ENCODE measurements at places on chromosomes 12 and 14.

- DNase-seq: no peak
Observed at GRCh38 chr14:70366911-70367310, 7.4 kb upstream of the COX16 start.

DNA sequence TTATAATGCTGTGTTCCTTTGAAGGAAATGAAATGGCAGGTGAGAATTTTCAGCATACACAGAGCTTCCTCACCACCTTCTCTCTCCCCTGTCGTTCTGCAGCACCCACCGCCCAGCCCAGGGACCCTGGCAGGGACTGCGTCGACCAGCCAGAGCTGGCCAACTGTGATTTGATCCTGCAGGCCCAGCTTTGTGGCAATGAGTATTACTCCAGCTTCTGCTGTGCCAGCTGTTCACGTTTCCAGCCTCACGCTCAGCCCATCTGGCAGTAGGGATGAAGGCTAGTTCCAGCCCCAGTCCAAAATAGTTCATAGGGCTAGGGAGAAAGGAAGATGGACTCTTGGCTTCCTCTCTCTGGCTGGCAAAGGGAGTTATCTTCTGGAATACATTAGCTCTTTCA, 35.1 kb downstream of the PAPLN start:
- no peak for DNase-seq

GRCh38 chr14:61037215-61037614, 56.2 kb downstream of the SLC38A6 start:
- no peak for DNase-seq

GRCh38 chr12:111685811-111686573, at the start of the genes ACAD10 and BRAP:
ACAD10 (plus strand) TSS chr12:111686053; CDS start chr12:111692710, 6,657 bp downstream.
BRAP (minus strand) TSS chr12:111685956; CDS start chr12:111685792, 164 bp downstream.
- peak; percentile 86 for DNase-seq

DNA sequence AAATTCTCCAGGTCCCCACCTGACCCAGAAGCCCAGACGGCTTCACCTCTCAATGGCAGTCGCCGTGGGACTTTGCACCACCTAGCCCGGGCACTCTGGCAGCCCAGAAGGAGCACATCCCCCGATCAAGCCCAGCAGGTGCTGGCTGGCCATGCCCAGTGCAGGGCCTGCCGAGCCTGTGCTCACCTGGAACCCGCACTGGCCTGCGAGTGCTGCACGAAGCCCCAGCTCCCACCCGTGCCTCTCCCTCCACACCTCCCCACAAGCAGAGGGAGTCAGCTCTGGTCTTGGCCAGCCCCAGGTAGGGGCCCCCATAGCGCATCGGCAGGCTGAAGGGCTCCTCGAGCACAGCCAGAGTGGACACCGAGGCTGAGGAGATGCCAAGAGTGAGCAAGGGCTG, 144.5 kb downstream of the NUBPL start:
- no peak for DNase-seq

DNA sequence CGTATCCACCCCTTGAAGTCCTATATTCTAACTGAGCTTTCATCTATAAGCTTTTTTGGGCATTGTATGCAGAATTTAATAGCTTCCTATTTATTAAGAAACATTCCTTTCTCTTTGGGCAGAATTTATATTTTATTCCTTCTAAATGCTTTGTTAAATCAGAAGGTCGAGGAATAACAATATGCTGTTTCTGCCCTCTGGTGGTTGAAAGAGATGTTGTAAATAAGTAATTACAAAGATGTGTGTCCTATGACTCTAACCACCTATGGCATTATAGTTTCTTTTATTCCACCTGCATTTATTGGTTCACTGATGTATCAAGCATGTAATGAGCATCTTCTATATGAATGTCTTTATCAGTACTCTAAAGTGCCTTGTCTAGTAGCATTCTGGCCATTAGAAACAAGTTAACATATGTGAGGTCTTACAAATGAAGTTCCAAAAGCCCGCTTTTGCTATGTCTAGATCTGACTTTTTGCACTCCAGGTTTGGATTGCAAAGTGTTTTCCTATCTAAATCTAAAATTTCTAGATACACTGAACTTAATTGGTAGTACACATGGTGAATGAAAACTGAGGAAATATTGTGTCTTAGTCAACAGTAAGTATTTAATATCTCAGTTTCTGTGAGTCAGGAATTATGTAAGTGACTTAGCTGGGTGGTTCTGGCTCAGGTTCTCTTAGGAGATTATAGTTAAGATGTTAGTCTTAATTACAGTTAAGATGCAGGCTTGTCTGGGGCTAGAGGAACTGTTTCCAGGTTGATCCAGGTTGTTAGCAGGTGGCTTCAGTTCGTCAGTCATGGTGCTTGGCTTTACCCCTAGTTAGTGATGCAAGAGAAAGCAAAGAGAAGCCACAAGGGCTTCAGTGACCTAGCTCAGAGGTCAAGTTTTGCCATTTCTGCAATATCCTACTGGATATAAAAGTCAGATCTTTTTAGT, 57.5 kb downstream of the PLEKHA5 start:
- DNase-seq: no peak

- no peak for DNase-seq
Observed at GRCh38 chr12:46110223-46110611, 119.8 kb upstream of the SCAF11 start.

DNA sequence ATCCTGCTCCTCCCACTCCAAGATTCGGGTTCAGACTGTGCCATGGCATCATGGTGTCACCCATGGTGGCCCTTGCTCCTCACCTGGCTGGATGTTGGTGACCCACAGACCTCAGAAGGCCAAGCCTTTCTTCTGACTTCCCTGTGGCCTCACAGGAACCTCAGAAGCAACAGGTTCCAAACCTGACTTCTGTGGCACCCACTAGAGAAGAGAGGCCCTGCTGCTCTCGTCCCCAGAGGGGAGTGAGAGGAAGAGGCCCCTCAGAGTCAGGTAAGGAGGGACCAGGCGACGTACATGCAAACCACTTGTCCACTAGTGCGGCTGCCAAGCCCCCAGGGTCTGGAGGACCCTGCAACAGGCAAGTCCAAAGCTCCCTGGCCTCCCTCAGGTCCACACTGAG, 10.4 kb downstream of the CLBA1 start:
- no peak for DNase-seq

DNA sequence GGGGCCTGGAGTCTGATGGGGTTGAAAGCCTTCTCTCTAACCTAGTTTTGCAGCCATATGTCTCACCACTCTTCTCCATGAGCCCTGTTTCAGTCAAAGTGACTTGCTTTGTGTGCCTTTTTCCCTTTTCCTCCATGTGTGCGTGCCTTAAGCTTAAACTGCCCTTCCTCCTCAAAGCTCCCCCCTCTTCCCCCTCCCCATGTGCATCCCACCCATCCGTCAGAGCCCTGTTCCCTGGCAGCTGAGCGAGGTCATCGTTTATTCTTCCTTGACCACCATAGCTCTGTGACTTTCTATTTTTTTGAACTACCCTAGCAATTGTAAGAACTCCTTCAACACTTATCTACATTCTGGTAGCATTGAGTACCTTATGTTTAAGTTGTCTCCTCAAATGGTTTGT, 24.9 kb downstream of the SAMD4A start:
- DNase-seq: no peak

DNA sequence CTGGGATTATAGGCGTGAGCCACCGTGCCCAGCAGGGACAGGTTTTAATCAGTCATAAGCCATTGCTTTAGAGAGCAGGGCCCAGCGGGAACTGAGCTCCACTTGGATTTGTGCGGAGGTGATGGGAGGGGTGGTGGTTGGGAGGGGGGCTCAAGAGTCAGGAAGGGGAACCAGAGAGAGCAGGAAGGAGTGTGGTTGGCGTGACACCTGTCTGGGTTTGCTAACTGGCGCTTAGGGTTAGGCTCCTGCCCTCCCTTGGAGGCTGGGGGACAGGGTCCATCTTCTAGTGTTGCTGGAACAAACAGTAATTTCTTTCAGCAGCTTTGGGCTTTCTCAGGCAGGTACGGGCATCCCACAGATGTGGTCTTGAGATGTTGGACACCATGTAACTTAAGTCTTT, 7.5 kb upstream of the ALDH2 start:
- no peak for DNase-seq

GRCh38 chr14:68246786-68247105, 427.2 kb downstream of the RAD51B start:
- no peak for DNase-seq

- DNase-seq: no peak
Observed at GRCh38 chr14:103526247-103526913, 2.6 kb upstream of the TRMT61A start.

- DNase-seq: no peak
Observed at GRCh38 chr12:25698772-25699171, 145.7 kb upstream of the LMNTD1 start.

- peak; percentile 33 for DNase-seq
Observed at GRCh38 chr12:52741375-52742195, 35.6 kb downstream of the KRT76 start.

DNA sequence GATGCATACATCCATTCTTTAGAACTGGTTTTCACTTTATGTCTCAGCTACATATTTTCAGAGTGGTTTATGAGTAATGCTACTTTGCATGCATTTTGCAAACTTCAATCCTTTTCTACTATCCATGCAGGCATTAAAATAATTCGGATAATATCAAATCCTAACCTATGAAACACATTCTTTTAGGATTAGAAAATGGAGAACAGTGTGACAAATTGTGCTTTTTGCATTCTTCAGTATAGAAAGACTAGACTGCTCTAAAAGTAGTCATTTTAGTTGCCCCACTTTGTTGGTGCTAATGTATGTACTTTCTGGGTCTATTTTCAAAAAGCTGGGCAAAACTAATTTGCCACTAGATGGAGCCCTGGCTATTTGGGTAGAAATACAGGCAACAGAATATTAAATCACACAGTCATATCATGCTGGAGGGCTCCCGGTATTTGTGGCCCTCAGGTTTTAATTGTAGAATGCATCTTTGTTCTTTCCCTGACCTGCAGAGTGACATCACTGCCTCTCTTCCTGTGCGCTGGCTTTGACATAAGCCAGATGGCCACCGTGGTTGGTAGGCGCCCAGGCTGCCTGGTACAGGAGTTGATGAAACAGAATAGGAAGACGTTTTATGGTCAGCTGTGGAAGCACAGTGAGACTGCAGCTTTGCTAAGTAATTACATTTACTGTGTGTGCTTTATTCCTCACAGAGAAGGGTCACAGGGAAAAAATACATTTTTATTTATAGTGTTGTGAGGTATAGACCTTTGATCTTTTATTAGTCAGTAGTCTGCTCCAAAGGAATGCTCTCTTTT, 28.1 kb downstream of the MSRB3 start:
- DNase-seq: no peak

GRCh38 chr12:185576-185955, 28.4 kb downstream of the SLC6A12 start:
- no peak for DNase-seq

GRCh38 chr12:54351341-54351740, 12.9 kb downstream of the GPR84 start:
- DNase-seq: no peak

GRCh38 chr12:14452865-14453264, 87.4 kb downstream of the ATF7IP start:
- no peak for DNase-seq

DNA sequence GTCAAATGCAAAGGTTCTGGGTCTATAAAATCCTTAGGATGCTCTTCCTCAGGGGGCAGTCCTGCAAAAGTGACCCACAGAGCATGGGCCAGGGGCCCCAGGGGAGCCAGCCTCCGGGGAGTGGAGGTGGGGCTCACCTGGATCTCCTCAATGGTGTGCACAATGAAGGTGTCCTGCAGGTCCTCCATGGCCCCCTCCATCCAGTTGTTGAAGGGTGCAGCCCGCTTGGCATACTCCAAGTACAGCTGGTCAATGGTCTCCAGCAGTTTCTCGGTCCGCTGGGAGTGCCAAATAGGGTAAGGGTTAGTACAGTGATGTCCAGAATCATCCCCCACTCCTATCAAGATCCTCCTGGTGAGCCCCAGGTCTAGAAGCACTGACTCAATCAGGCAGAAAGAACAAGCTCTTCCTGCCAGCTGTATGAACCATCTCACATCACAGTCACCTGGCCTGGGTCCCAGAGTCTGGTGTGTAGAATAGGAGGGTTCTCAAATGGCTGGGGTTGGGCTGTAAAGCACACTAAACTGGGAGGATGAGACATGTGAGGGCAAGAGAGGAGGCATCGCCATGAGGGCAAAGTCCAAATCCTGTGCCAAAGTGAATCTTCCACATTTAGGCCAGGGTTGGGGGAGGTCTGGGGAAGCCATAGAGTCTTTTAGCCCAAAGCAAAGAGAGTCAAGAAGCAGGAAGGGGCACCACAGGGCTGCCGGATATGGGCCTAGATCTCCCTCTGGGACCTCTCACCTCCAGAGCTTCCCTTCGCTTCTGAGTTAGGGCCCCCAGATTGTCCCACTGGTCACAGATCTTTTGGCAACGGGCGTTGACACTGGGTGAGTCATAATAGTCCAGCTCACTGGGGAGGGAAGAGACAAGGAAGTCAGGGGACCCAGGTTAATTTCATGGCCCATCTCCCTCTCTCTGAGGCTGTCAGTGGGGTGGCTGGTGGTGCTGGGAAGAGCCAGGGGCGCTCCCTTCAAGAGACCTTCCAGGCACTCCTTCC, 91.5 kb upstream of the ZFP36L1 start:
- no peak for DNase-seq

DNA sequence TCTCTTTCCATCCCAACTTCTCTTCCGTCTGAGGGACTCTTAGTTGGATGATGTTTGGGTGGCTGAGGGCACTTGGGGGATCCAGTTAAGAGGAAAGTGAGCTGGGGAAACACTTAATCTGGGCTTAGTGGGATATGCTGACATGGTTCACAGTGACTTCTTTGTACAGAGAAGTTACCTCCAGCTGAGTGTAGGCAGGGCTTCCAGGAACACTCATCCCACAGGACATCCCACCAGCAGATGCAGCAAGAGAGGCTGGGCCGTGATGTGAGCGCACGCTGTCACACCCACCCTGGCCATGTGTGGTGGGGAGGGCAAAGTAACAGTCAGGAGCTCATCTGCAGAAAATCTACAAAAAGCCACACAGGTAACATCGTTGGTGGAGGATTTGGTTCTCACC, 832 bp upstream of the CACNA2D4 start:
- no peak for DNase-seq

- no peak for DNase-seq
Observed at GRCh38 chr12:9090220-9090619, 25.5 kb downstream of the A2M start.

DNA sequence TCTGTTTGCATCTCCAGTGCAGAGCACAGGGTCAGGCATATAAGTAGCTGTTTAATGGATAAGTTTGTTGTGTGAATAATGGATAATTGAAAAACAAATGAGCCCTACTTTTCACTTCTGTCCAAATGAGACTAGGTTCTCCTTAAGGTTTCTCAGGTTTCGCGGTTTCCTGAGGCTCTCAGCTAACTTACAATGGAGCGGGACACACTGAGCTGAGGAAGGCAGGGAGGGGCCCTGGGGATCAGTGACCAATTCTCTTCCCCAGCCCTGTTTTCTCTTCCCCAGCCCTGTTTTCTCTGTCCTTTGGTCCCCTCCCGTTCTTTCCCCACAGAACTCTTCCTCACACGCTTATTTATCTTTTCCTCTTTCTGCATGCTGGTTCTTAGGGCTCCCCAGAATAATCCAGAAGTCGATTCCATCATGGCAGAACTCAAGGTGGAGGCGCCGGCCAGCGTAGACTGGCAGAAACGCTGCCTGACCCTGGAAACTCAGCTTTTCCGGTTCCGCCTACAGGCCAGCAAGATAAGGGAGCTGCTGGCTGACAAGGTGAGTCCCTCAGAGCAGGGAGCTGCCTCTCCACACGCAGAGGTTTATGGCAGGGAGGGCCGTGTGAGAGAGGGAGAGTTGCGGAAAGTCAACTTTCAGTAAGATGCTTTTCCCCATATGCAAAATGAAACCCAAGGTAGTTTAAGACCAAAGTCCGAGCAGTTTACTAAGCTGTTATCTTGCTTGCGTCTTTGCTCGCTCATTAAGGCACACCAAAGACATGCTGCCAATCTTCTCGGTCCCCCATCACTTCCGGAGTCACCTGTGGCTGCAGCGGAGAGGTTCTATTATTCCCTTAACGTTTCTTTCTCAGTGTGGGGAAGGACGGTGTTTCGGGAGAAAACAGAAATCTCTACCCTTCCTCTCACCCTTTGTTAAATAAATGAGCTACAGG, 8.6 kb downstream of the PLEKHH1 start:
- DNase-seq: no peak

Data from stimulated activated CD4-positive, alpha-beta T cell treated with anti-CD3 and anti-CD28 coated beads, Interleukin-15, amount 100 ng/mL, for 1 hour (primary cell).